ENCODE measurements at places on chromosomes 2 and 18. TPM values are rescaled to one million over a fixed set of nuclear protein-coding genes. Genes with fewer than 3 reads are reported as not detected.
A peak's percentile ranks its signal among the peaks of the same experiment; 100 is the strongest.

Gene SLC4A5
- total RNA-seq, result 10.5 TPM

Gene RGPD4
- total RNA-seq, result 0.39 TPM

Gene IL1A
- 0.35 TPM for total RNA-seq

Gene SCYGR2
- total RNA-seq, result not detected

Gene PROKR1
- total RNA-seq, result not detected

Gene NIFK
- total RNA-seq, result 31.9 TPM

Gene FRZB
- total RNA-seq, result not detected

Gene SLC40A1
- 92.7 TPM for total RNA-seq

Gene TACR1
- not detected for total RNA-seq

Gene IL36RN
- not detected for total RNA-seq

Gene SP9
- not detected for total RNA-seq

GRCh38 chr2:157440404-157441071, 3.4 kb downstream of the CYTIP start:
- peak overlapping the region; percentile 100 for H3K27ac ChIP-seq
- H3K36me3 ChIP-seq, result peaks cover 38% of the 10 kb centered on the region
- no peaks in the 10 kb centered on the region for H3K27me3 ChIP-seq
- no peak for DNase-seq
- peaks cover 49% of the 10 kb centered on the region for H3K4me1 ChIP-seq

- peaks cover 9% of the 10 kb centered on the region for H3K36me3 ChIP-seq
- H3K4me1 ChIP-seq, result peaks cover 19% of the 10 kb centered on the region
- H3K4me3 ChIP-seq, result no peak overlapping the region
- no peaks in the 10 kb centered on the region for H3K27me3 ChIP-seq
Measured at GRCh38 chr2:198116756-198117155, 312.4 kb downstream of the PLCL1 start.

GRCh38 chr2:27681841-27682240, 18.2 kb downstream of the SLC4A1AP start:
- H3K36me3 ChIP-seq, result peaks cover 7% of the 10 kb centered on the region
- H3K27ac ChIP-seq, result peak overlapping the region; percentile 54
- no peak for DNase-seq
- no peak overlapping the region for H3K4me3 ChIP-seq
- H3K27me3 ChIP-seq, result no peaks in the 10 kb centered on the region
- peaks cover 11% of the 10 kb centered on the region for H3K4me1 ChIP-seq

DNA sequence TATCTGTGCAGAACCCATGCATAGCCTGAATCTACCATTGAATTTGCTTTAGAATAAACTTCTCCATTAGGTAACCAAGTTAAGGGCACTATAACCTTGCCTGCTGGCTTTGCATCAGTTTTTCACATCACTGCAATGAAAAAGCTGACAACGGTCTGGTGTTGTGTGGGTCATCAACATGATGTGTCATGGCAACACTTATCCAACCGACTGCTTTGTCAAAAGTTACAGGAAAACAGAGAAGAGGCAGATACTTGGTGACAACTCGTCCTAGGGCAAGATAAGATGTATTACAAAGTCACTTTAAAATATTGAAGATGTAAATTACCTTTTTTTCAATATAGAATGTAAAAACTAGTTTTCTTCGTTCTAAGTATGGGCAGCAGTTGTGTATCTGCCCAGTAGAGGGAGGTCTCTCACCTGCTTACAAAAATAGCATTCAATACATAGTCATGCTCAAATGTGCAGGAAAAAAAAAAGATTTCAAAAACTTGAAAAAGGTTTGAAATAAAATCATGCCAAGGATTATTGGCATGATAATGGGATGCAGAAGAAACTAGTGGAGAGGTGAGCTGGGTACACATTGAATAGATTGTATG, 96.3 kb downstream of the EVA1A start:
- H3K27me3 ChIP-seq, result peaks cover 47% of the 10 kb centered on the region
- no peaks in the 10 kb centered on the region for H3K36me3 ChIP-seq
- H3K4me3 ChIP-seq, result no peak overlapping the region
- peak overlapping the region; percentile 8 for H3K27ac ChIP-seq
- no peaks in the 10 kb centered on the region for H3K4me1 ChIP-seq

- H3K4me3 ChIP-seq, result peak overlapping the region; percentile 88
- peaks cover 2% of the 10 kb centered on the region for H3K36me3 ChIP-seq
- DNase-seq, result no peak
- H3K27me3 ChIP-seq, result no peaks in the 10 kb centered on the region
- H3K27ac ChIP-seq, result peak overlapping the region; percentile 98
Measured at GRCh38 chr2:38592951-38593350, 9.8 kb downstream of the HNRNPLL start.

- peaks cover 26% of the 10 kb centered on the region for H3K27me3 ChIP-seq
- no peak for DNase-seq
- H3K4me3 ChIP-seq, result no peak overlapping the region
Measured at GRCh38 chr18:37383846-37384595, 181.6 kb downstream of the CELF4 start.

DNA sequence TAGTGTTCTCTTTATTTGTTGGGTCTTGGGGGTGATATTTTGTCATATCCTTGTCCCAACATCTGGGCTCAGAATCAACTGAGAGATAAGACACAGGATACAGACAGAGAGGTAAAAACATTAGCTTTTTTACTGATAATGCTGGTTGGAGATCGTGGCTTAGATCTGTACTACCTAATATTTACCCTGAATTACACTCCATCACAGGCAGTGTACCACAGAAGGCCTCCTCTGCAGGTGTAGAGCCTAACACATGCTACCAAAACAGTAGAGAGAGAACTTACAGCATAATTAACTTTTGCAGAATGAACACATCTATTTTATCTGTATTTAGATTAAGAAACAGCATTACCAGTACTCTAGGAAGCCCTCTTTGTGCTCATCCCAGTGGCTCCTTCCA, 6.8 kb downstream of the AGPS start:
- peaks cover 6% of the 10 kb centered on the region for H3K36me3 ChIP-seq
- H3K27me3 ChIP-seq, result no peaks in the 10 kb centered on the region

- H3K36me3 ChIP-seq, result no peaks in the 10 kb centered on the region
- no peak overlapping the region for H3K27ac ChIP-seq
- peaks cover 7% of the 10 kb centered on the region for H3K27me3 ChIP-seq
- no peak for DNase-seq
Measured at GRCh38 chr2:229417176-229417575, 146.1 kb upstream of the PID1 start.

- DNase-seq, result no peak
- no peak overlapping the region for H3K4me3 ChIP-seq
- peaks cover 36% of the 10 kb centered on the region for H3K4me1 ChIP-seq
- peak overlapping the region; percentile 59 for H3K27ac ChIP-seq
- no peaks in the 10 kb centered on the region for H3K27me3 ChIP-seq
Measured at GRCh38 chr2:54613386-54613785, 110.1 kb upstream of the EML6 start.

GRCh38 chr2:56192664-56193305, 9.0 kb downstream of the CCDC85A start:
- peaks cover 8% of the 10 kb centered on the region for H3K27me3 ChIP-seq
- H3K4me3 ChIP-seq, result no peak overlapping the region
- no peaks in the 10 kb centered on the region for H3K36me3 ChIP-seq

DNA sequence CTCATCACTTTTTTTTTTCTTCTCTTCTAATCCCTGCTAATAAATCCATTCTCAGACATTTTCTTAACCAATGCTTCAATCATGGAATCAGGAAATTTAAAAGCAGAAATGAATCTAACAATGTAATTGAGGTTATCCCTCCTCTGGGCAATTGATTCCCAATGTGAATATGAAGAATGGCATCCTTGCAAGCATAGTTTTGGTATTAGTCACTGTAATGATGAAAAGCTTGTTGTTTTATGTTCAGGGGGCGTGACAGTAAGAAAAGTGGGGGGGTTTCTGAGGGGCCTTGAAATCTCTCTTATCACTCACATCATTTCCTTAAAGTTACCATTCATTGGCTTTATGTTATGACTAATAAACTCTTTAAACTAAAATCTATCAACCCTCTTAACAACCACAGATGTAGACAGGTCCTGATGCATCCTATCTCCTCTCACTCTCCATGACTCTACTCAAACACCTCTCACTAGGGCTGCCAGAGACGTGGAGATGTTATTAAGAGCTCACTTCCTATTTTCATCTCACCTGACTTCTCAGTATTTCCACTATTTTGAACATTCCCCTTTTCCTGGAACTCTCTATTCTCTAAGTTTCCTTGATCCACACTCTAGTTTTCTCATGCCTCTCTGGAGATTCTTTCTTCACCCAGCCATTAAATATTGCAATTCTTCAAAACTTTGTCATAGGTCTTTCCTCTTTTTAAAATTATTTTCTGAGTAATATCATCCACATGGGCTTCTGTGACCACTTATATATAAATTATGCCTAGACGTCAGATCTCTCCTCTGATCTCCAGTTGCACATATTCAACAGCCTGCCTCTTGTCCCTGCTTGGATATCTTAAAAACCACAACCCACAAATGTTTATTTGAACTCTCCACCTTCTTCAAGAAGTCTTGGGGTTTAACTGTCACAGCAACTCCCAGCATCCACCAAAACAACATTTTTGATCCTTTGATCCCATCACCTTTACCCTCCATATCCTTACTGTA, 332.9 kb downstream of the CDH2 start:
- H3K27ac ChIP-seq, result no peak overlapping the region
- no peaks in the 10 kb centered on the region for H3K36me3 ChIP-seq
- no peak overlapping the region for H3K4me3 ChIP-seq
- DNase-seq, result no peak
- no peaks in the 10 kb centered on the region for H3K27me3 ChIP-seq

DNA sequence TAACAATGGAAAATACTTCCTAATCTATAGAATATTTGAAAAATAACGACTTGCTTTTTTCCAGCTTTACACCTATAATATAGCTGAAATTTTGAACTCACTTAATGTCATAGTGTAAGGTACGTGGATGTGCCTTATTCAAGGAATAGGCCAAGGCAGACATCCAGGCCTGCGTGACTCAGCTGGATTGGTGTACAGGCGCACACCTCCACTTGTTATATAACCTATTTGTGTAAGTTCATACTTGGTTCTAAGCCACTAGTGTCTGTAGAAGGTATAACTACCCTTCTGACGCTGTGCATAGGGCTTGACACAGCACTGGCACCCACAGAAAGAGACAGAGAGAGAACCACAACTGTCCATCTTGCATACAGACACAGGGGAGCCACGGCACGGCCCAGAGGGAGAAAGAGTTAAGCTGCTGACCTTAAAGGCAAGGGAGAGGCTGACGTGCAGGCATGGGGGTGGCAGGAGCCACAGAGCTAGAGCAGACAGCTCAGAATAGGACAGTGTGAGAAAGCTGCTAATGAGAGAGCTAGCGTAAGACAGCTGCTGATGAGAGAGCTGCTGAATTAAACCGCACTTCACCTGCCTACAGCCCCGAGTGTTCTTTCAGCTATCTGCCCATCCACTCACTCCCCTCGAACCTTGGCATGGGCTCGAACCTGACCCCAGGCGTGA, 16.1 kb downstream of the CCDC178 start:
- H3K27ac ChIP-seq, result no peak overlapping the region
- no peaks in the 10 kb centered on the region for H3K27me3 ChIP-seq
- no peaks in the 10 kb centered on the region for H3K4me1 ChIP-seq
- DNase-seq, result no peak

DNA sequence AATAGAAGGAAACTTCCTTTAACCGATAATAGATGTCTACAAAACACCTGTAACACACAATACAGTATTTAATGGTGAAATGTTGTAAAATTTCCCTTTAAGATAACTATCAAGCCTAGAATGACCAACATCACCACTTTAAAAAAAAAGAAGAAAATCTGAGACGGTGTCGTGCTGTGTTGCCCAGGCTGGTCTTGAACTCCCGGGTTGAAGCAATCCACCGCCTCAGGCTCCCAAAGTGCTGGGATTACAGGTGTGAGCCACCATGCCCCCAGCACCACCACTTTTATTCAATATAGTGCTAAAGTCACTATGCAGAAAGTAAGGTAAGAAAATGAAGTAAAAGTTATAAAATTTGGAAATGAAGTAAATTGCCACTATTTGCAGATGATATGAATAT, 96.9 kb downstream of the MYOM1 start:
- peaks cover 3% of the 10 kb centered on the region for H3K36me3 ChIP-seq
- H3K4me1 ChIP-seq, result peaks cover 4% of the 10 kb centered on the region
- no peak overlapping the region for H3K4me3 ChIP-seq
- H3K27ac ChIP-seq, result no peak overlapping the region

- peak overlapping the region; percentile 98 for H3K27ac ChIP-seq
Measured at GRCh38 chr2:68465081-68465916, 1.8 kb downstream of the FBXO48 start.

- H3K36me3 ChIP-seq, result peaks cover 2% of the 10 kb centered on the region
- peaks cover 5% of the 10 kb centered on the region for H3K4me1 ChIP-seq
- no peaks in the 10 kb centered on the region for H3K27me3 ChIP-seq
- no peak overlapping the region for H3K27ac ChIP-seq
- no peak for DNase-seq
Measured at GRCh38 chr2:121662656-121663055, 13.4 kb upstream of the CLASP1 start.

DNA sequence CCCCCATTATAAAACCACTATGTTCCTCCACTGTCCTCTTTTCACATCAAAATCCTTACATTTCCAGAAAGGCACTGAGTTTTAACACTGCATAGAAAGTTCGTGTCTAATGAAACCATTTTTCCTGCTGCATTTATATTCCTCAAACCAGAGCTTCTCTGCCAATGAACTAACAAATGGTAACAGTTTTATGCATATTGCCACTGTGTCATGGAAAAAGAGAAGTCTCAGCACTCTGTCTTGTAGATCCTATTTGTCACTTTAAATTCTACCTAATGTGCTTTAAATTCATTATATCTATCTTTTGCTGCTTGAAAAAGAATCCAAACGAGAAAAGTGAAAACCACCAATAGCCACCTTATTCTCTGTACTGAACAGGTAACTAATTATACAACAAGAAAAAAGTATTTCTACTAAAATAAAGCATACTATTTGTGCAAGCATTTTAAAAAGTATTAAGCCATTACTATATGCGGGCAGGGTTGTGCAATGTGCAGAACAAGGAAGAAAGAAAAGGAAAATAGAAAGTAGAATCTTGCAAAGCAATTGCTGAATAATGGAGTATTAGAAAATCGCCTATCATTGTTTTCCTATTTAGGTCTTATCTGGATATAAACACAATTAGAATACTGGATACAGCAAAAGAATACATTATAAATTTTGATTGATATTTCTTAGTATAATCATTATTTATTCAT, 328.9 kb downstream of the ZEB2 start:
- peaks cover 8% of the 10 kb centered on the region for H3K4me1 ChIP-seq
- H3K27me3 ChIP-seq, result no peaks in the 10 kb centered on the region
- no peak overlapping the region for H3K4me3 ChIP-seq
- DNase-seq, result no peak

- DNase-seq, result no peak
- H3K27ac ChIP-seq, result peak overlapping the region; percentile 12
- H3K36me3 ChIP-seq, result no peaks in the 10 kb centered on the region
- H3K4me1 ChIP-seq, result peaks cover 2% of the 10 kb centered on the region
- H3K4me3 ChIP-seq, result no peak overlapping the region
Measured at GRCh38 chr2:45072064-45072861, 63.0 kb upstream of the SIX2 start.

- peaks cover 6% of the 10 kb centered on the region for H3K36me3 ChIP-seq
- no peak for DNase-seq
- H3K4me3 ChIP-seq, result no peak overlapping the region
- no peaks in the 10 kb centered on the region for H3K27me3 ChIP-seq
- H3K27ac ChIP-seq, result no peak overlapping the region
Measured at GRCh38 chr2:119283873-119284331, 60.3 kb downstream of the STEAP3 start.

GRCh38 chr2:71253476-71253875, 26.6 kb upstream of the PAIP2B start:
- no peak overlapping the region for H3K4me3 ChIP-seq
- DNase-seq, result no peak
- H3K27me3 ChIP-seq, result peaks cover 37% of the 10 kb centered on the region
- no peak overlapping the region for H3K27ac ChIP-seq
